Activated T-cell treated with anti-CD3 and anti-CD28 coated beads, Interleukin-2, amount 50 U/mL, for 48 hours (primary cell): ENCODE measurements at places on chromosomes 12 and 14.
A peak's percentile ranks its signal among the peaks of the same experiment; 100 is the strongest.

DNA sequence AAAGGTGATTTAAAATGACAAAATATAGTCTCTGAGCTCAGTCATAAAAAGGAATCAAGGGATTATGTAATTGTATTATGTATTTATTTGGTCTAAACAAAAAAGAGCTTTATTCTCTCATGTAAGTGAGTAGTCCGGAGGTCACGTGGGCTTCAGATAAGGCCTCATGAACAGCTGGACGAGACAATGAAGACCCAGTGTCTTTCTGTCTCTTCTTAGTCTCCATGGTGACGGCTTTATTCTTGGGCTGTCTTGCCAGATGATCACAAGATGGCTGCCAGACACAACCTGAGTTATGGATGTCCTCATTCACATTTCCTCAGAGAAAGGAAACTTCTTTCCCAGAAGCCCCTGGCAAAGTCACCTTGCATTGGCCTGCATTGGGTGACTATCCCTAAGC lies 98.6 kb downstream of the ARF6 start:
- DNase-seq: no peak

GRCh38 chr14:54443981-54444380 lies 2.8 kb upstream of the CNIH1 start:
- no peak for DNase-seq

GRCh38 chr12:95553197-95553943 lies 2.1 kb upstream of the USP44 start:
- no peak for DNase-seq

GRCh38 chr14:68085742-68086141 lies 266.2 kb downstream of the RAD51B start:
- DNase-seq: no peak

DNA sequence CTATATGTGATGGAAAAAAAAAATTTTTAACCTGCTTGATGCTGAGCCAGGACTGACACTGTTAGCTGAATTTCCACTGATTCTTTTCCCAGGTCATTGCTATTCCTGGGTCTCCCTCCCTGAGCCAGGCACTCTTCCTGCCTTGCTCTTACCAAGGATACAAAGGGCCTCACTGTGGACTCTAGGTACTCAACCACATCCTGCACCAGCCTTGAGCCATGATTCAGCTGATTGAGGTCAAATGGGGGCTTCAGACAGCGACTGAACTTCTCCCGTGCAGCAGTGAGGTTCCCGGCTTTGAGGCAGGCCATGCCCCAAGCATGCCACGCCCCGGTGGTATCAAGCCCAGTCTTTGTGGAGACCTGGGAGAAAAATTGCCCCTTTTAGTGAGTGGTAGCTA lies 54.3 kb downstream of the ZFYVE26 start:
- no peak for DNase-seq

- no peak for DNase-seq
These were observed 36.7 kb downstream of the TMEM233 start for GRCh38 chr12:119630223-119630780.

- no peak for DNase-seq
These were observed 12.6 kb downstream of the GIT2 start for GRCh38 chr12:109983432-109984142.

GRCh38 chr12:100927826-100928225 lies 133.2 kb downstream of the ANO4 start:
- no peak for DNase-seq

- no peak for DNase-seq
These were observed 6.7 kb upstream of the STON2 start for GRCh38 chr14:81406863-81407262.

- DNase-seq: peak; percentile 51
These were observed 2.4 kb upstream of the KIF26A start for GRCh38 chr14:104135904-104136471.

- peak; percentile 24 for DNase-seq
These were observed 19.9 kb downstream of the HRK start for GRCh38 chr12:116861320-116861719.

GRCh38 chr12:112590281-112590680 lies 171.5 kb downstream of the PTPN11 start:
- no peak for DNase-seq

- no peak for DNase-seq
These were observed 122.9 kb downstream of the MYRFL start for GRCh38 chr12:69947897-69948296.

DNA sequence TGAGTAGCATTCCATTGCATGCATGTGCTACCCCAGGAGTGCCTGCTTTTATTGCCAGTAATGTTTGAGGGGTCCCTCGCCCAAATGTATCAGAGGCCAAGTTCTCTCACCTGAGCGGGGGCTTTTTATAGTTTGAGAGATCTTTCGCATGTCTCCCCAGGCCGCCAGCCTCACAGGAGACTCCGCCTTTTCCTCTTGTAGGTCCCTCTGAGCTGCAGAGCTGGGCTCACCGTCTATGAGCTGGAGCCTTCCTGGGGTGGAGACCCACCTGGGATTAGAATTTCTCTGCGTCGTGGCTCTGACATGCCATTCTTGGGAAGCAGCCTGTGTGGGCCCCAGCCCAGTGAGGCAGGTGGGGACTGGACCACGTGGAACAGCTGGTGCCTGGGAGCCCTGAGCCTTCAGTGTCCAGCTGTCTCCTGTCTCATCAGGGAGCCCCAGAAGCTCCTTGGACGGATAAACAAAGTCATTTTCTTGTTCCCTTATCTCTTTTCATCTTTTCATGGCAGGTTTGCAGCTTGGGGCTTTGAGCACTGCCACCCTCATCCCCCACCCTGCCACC lies 261.7 kb upstream of the CRY1 start:
- no peak for DNase-seq

DNA sequence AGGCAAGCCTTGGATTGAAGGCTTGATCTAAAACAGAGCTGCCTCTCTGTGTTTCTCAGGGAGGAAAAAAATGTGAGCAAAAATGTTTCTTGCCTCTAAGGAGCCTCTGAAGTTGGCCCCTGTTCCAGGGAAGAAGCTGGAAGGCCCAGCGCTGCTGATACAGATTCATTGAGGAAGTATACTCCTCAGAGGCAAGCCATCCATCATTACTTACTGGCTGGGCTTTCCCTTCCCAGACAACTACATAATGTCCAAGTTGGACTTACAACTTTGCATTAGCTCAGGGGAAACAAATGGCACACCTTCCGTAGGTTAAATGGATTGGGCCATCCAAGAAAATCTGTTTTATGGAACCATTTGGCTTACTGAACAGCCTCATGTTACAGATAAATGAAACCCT lies 263.7 kb upstream of the SEL1L start:
- DNase-seq: no peak

DNA sequence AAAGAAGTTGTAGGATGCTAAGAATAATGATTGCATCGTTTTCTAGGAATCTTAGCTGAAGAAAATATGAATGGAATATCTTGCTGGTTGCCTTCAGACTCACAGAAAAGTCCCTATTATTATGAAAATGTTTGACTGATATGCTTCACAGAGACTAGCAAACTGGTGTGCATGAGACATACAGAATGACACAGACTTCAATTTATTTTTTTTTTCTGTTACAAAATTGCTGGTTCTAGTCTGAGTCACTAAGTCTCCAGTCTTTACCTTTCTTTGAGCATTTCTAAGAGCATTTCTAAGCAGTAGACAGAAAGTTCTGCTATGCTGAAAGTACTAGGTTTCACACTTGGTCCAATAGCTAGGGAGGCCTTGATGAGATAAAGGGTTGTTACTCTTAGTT lies 377.6 kb upstream of the ATP2B1 start:
- DNase-seq: no peak

DNA sequence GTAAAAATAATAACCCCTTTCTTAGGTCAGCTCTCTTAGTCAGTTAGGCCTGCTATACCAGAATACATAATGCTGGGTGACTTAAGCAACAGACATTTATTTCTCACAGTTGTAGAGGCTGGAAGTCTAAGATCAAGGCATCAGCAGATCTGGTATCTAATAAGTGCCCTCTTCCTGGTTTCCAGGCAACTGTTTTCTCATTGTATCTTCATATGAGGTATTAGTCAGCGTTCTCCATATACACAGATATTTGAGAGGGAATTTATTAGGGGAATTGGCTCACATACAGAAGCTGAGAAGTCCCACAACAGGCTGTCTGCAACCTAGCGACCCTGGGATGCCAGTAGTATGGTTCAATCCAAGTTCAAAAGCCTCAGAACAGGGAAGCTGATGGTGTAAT lies 896.0 kb downstream of the GALC start:
- DNase-seq: no peak

DNA sequence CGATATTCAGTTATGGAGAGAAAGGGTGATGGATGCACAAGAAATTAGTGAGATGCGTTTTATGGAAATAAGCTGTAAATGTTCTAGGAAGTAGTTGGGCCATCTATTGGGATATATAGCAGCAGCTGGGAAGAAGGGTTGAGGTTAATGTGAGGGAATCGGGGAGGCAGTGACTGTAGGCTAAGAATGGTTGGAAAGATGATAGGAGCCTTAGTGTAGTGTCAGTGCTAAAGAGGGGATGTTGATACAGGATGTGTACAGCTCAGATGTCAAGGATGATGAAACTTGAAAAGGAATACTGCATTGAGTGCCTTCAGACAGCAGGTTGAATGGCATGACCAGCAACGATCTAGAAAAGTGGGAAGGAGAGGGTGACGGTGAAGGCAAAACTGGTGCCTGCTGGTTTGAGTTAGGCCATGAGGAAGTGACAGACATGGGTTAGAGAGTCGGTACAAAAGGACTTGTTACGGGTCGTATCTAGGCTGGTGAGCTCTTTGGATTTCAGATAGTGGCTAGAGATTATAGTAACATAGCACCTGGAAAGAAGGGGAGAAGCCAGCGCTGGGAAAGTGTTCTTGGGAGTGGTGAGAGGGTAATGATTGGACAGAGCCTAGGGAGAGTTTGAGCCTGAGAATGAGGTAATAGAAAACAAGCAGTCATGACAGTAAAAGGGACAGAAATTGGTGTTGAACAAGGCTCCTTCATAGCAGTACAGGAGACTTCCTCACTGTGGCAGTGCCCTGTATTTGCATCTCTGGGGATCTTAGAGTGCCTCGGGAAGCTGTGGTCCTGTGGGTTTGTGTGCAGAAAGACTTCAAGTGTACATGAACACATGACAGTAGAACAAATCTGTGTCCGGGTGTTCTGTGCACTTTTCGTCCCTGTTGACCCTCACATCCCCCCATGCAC lies 9.6 kb downstream of the MARS1 start:
- no peak for DNase-seq

GRCh38 chr12:12560587-12561370 lies 1.9 kb downstream of the DUSP16 start:
- peak; percentile 54 for DNase-seq

GRCh38 chr12:93191956-93192355 lies 185.8 kb upstream of the NUDT4 start:
- DNase-seq: no peak

DNA sequence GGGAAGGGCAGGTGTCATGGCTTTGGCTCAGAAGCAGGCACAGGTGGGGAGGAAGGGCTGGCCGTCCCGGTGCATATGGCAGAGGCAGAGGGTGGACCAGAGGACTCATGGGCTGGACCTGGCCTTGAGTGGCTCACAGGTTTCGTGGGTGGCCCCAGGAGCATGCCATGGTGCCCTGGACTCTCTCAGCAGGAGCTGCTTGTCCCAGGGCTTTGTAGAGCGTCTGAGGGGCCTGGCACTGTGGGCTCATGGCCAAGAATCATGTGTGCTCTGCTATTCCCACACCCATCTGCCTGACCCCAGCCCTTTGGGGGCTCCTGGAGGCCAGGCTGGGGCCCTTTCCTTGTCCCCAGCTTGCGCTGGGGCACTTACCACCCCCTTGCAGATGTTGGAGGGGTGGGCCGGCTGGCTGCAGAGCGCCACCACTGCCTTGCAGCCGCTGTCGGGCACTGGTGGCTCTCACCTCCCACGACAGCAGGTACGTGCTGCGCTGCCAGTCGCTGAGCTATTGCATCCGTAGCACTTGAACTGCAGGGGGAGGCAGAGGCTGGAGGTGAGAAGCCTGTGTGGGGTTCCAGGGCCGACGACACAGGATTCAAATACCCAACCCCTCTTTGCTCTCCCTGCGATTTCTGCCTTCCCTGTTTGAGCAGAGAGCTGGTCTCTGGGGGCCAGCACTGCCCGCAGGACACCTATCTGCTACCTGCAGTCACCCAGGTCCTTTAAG lies 187.4 kb upstream of the PRMT8 start:
- DNase-seq: no peak

- DNase-seq: no peak
These were observed 163.8 kb upstream of the LMNTD1 start for GRCh38 chr12:25716842-25717241.

GRCh38 chr12:63779498-63780481 lies at the start of gene RXYLT1:
TSS of gene RXYLT1 (plus strand) at chr12:63779909. CDS start at chr12:63779961, 52 bp downstream.
- DNase-seq: peak; percentile 93
